ENCODE measurements at places on chromosomes 2 and 18. TPM values are rescaled to one million over a fixed set of nuclear protein-coding genes. Genes with fewer than 3 reads are reported as not detected.

The GKN2 gene
- total RNA-seq: not detected

The CCDC148 gene
- 0.27 TPM for total RNA-seq

The PROM2 gene
- total RNA-seq: under 0.01 TPM

The MYO1B gene
- total RNA-seq: 84.6 TPM

The UBE2F gene
- total RNA-seq: 63.2 TPM

The SIX3 gene
- total RNA-seq: not detected

The OSBPL1A gene
- total RNA-seq: 21.5 TPM

The TMEM247 gene
- not detected for total RNA-seq

The SPIRE1 gene
- total RNA-seq: 68.8 TPM

The RPL37A gene
- total RNA-seq: 926 TPM

The MBD5 gene
- total RNA-seq: 36.8 TPM

The CXCR1 gene
- total RNA-seq: not detected

The LAMA1 gene
- under 0.01 TPM for total RNA-seq

The TRIB2 gene
- total RNA-seq: 20.3 TPM

The MAP2 gene
- total RNA-seq: 24.5 TPM

The EGR4 gene
- not detected for total RNA-seq

The CCT7 gene
- 504 TPM for total RNA-seq

The TUBA4B gene
- total RNA-seq: not detected

The IL36B gene
- total RNA-seq: not detected

The TMEM163 gene
- 1.9 TPM for total RNA-seq

The KLHL41 gene
- 0.29 TPM for total RNA-seq

The PSTPIP2 gene
- total RNA-seq: 4.7 TPM

The PLCD4 gene
- 0.79 TPM for total RNA-seq

The KLHL14 gene
- total RNA-seq: not detected

The TUBA3E gene
- not detected for total RNA-seq

The TEX44 gene
- not detected for total RNA-seq

The SLC16A14 gene
- 0.13 TPM for total RNA-seq

The CPO gene
- not detected for total RNA-seq

The PROKR1 gene
- not detected for total RNA-seq

The HOXD12 gene
- not detected for total RNA-seq

The CDH20 gene
- not detected for total RNA-seq

The DCDC2C gene
- not detected for total RNA-seq
